ENCODE measurements at places on chromosomes 5 and 9. TPM values are rescaled to one million over a fixed set of nuclear protein-coding genes. Genes with fewer than 3 reads are reported as not detected.
A peak's percentile ranks its signal among the peaks of the same experiment; 100 is the strongest.

SLC34A1 gene
- total RNA-seq: 0.64 TPM

- H3K4me1 ChIP-seq: peaks cover 13% of the 10 kb centered on the region
- no peaks in the 10 kb centered on the region for H3K36me3 ChIP-seq
- H3K27ac ChIP-seq: peak overlapping the region; percentile 55
- no peak overlapping the region for H3K4me3 ChIP-seq
- H3K27me3 ChIP-seq: peaks cover 64% of the 10 kb centered on the region
- peak; percentile 12 for DNase-seq
These were observed 133.1 kb downstream of the GABBR2 start for GRCh38 chr9:98575379-98576346.

GRCh38 chr9:121607434-121608167 is 43.8 kb upstream of the DAB2IP start:
- no peaks in the 10 kb centered on the region for H3K27me3 ChIP-seq
- H3K4me1 ChIP-seq: peaks cover 24% of the 10 kb centered on the region
- no peak for DNase-seq
- H3K36me3 ChIP-seq: no peaks in the 10 kb centered on the region

DNA sequence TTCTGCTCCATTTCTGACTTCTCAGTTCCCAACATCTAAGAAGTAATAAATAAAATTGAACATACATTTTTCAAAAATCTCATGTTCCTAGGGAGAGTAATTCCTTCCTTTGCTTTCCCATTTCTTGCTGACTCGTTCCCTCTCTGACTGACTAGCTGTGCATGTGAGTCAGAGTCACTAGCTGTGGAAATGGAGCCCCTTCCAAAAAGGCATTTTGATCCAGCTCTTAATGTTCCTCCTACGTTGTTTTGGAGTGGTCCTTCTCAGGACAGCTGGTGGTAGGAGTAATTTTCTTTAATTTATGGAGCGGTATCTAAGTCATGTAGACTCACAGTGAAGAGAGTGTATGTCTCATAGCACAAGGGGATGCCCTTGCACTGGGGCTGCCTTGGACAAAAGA is 460.2 kb downstream of the GADD45G start:
- H3K4me3 ChIP-seq: no peak overlapping the region
- H3K36me3 ChIP-seq: no peaks in the 10 kb centered on the region
- no peak overlapping the region for H3K27ac ChIP-seq
- H3K27me3 ChIP-seq: peaks cover 77% of the 10 kb centered on the region
- no peaks in the 10 kb centered on the region for H3K4me1 ChIP-seq
- no peak for DNase-seq

- H3K4me1 ChIP-seq: no peaks in the 10 kb centered on the region
- DNase-seq: no peak
- H3K36me3 ChIP-seq: peaks cover 43% of the 10 kb centered on the region
- H3K27ac ChIP-seq: no peak overlapping the region
These were observed 3.8 kb downstream of the SMARCA2 start for GRCh38 chr9:2018764-2019558.

- H3K27me3 ChIP-seq: peaks cover 67% of the 10 kb centered on the region
- no peaks in the 10 kb centered on the region for H3K4me1 ChIP-seq
- no peak overlapping the region for H3K4me3 ChIP-seq
- DNase-seq: no peak
- peaks cover 4% of the 10 kb centered on the region for H3K36me3 ChIP-seq
- H3K27ac ChIP-seq: no peak overlapping the region
These were observed 18.3 kb upstream of the RNU6ATAC start for GRCh38 chr9:134182554-134183085.
